ENCODE measurements at places on chromosomes 1 and 21.
A peak's percentile ranks its signal among the peaks of the same experiment; 100 is the strongest.

- peak; percentile 37 for DNase-seq
Observed at GRCh38 chr1:169133801-169134502, 27.5 kb downstream of the ATP1B1 start.

- no peak for DNase-seq
Observed at GRCh38 chr1:221376286-221376685, 365.6 kb downstream of the DUSP10 start.

- DNase-seq, result peak; percentile 97
Observed at GRCh38 chr1:8985915-8986813, 40.1 kb downstream of the SLC2A7 start.

DNA sequence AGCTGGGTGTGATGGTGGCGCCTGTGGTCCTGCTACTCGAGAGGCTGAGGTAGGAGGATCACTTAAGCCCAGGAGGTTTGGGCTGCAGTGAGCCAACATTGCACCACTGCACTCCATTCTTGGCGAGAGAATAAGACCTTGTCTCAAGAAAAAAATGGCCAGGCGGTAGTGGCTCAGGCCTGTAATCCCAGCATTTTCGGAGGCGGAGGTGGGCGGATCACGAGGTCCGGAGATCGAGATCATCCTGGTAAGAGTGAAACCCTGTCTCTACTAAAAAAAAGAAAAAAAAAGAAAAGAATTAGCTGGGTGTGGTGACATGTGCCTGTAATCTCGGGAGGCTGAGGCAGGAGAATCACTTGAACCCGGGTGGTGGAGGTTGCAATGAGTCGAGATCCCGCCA lies 11.3 kb downstream of the ATAD3B start:
- DNase-seq, result no peak

DNA sequence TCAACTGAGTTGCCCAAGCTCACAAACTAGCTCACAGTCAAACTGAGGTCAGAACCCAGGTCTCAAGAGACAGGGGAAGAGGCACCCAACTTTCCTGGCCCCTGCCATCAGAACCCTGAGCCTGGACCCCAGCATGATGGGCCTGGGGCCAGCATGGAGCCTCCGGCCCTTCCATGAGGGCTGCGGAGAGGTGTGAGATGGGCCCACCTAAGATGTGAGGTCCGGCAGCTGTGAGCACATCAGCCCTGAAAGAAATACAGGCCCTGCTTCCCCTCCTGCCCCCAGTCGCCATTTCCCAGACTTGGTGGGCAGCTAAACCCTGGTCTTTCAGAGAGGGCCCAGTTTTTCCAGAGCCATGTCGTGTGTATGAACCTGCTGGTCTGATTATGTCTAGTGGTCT lies 30.6 kb downstream of the QSOX1 start:
- no peak for DNase-seq

- DNase-seq, result no peak
Observed at GRCh38 chr1:229161740-229162139, 109.2 kb upstream of the RAB4A start.

DNA sequence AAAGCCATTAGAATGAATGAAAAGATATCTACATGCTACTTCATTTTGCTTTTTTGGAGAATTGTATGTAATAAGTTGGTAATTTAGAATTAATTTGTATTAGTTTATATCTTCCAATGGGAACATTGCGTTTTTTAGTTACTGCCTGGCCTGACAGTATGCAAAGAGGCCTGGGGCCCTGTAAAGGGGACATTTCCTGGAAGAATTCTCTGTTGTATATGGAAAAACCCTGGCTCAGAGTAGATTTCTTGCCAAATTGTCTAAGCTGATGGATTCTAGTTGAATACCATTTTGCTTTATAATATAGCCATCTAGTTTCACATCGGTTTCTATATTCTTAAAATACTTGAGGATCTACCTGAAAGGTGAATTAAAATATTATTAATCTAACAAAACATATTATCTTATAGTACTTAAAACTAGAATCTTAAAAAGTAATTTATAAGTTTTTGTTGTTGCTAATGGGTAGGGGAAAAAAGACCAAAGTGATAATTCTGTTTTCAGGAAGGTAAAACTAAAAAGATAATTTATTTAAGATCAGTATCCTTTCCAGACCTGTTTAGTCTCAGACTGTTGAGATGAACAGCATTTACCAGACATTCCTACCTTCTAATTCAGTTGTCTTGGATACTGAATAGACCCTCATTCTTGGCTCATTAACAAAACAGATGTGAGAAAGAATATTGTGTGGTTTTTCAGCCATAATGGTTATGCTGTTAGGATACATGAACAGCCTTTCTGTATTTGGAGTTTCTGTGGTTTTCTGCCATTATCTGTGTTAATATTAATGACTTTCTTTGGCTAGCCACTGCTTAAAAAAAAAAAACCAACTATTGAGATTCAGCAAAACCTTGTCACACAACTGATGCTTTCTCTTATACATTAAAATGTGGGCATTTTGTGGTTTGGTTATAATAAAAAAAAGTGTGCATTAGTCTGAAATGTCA lies 4.8 kb downstream of the AGO3 start:
- DNase-seq, result peak; percentile 35

DNA sequence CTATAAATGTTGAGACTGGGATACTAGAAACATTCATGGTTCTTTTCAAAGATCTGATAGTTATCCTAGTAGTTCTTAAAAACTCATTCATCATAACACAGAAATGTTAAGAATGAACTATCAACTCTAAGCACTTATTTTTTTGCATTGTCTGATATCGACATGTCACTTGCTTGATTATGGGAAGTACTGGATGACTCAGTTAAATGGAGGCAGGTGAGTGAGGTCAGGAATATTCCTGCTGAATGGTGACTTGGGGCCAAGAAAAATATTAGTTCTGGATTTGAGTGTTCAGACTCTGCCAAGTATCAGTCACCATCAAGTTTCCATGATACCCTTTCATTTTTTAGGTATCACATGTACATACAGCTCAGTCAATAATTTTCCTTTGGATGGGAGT lies 63.6 kb downstream of the NEK7 start:
- peak; percentile 96 for DNase-seq

- peak; percentile 81 for DNase-seq
Observed at GRCh38 chr1:23097316-23097715, 71.3 kb downstream of the LUZP1 start.

DNA sequence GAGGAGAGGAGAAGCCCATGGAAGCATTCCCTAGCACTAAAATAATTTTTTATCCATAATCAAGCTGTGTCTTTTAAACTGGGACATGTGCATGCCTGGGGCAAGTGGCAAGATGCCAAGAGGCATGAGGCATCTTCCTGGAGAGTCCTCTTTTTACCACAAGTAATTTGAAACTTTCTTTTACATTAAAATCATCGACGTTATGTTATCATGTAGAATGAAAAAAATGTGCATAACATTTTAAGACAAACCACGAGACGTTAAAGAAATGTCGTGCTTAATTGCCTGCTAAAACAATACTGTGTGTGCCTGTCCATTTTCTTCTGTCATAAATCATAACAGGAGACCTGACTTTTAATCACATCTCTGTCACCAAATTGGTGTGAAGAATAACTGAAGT lies 1.5 kb downstream of the STYXL2 start:
- peak; percentile 89 for DNase-seq

GRCh38 chr1:217465102-217465501 lies 165.8 kb downstream of the GPATCH2 start:
- DNase-seq, result no peak

GRCh38 chr1:159144571-159144970 lies 26.8 kb upstream of the CADM3 start:
- DNase-seq, result no peak

DNA sequence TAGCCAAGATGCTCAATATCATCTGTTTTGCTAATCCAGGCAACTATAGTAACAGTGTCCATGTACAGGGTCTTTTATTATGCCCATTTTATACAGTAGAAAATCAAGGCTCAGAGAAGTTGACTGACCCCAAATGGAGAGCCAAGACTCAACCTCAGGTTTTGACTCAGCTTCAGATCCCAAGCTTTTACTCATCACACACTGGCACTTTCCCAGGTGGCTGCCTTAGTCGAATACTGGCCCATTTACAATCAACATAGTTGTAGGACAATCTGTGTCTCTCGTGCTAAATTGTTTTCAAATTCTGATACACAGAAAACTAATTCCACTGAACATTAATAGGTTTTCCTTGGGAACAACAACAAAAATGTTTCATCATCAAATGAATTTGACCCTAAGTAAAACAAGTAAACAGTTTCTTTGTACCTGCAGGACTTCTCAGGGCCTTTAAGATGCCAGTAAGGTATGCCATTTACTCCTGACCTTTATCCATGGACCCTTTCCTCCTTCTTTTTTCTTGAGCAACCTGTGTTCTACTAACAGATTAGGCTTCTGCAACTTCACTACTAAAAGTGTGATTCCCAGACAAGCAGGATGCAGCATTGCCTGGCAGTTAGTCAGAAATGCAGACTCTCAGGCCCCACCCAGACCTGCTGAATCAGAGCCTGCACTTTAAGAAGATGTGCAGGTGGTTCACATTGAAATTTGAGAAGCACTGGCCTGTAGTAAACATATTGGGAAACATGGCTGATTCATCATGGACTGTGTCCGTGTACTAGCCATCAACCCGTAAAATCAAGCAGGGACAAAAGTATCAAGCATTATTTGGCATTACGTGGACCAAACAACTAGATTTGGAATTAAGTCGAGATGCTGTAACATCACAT lies 128.8 kb downstream of the RRAGC start:
- peak; percentile 26 for DNase-seq

DNA sequence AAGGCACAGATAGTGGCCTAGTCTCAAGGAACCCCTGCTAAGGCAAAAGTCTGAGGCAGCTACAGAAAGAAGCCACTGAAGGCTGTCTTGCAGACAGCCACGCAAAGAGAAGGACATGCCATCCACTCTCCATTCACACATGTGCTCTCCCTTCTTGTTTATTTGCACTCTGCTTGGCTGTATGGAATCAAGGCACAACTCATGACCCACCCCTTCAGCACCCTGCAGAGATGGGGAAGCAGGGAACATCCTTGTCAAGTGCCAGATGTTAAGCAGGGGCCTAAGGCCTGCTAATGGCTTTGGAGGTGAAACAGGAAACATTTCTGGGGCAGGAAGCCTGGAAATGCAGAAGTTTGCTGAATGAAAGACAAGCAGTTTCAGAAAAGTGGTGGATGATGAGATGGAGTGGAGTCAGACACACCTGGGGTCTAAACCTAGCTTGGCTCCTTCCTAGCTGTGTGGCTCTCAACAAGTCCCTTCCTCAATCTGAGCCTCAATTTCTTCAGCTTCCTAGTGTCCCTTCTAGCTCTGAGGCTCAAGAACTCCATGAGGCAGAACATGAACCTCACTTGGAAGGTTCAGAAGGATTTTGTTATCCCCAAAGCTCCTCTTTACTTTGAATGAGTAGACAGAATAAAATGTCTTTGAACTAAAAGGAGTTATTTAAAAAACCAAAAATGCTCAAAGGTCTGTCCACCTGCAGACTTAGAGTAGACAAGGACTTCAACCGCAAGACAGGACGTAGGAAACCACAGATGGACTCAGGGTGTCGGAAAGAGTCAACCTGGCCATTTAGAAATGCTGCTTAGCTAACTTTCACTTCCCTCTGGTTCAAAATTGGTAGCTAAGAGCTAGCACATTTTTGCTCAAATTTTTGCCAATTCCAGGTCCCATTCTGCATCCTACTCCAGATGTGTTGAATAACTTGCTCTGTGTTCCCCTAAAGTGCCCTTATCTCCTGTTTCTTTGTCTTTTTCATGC lies 283.1 kb downstream of the PLPP3 start:
- DNase-seq, result no peak

- no peak for DNase-seq
Observed at GRCh38 chr1:5297886-5298239, 643.5 kb downstream of the AJAP1 start.

DNA sequence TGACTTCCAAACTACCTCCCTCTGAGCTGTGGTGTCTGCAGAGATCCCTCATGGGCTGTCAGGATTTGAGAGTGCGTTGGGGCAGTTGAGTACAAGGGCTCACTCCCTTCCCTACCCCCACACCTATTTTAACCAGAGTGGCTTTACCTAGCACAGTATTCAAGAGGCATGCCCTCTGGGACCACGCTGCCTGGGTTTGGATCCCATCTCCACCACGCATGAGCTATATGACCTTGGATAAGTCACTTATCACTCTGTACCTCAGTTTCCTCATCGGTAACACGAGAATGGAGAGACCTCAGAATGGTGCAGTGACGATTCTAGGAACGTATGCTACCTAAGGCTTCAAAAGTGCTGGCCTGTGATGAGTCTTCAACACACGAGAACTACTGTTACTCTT lies 147.3 kb upstream of the WNT4 start:
- no peak for DNase-seq

GRCh38 chr1:17923666-17924065 lies 168.5 kb downstream of the ACTL8 start:
- no peak for DNase-seq

DNA sequence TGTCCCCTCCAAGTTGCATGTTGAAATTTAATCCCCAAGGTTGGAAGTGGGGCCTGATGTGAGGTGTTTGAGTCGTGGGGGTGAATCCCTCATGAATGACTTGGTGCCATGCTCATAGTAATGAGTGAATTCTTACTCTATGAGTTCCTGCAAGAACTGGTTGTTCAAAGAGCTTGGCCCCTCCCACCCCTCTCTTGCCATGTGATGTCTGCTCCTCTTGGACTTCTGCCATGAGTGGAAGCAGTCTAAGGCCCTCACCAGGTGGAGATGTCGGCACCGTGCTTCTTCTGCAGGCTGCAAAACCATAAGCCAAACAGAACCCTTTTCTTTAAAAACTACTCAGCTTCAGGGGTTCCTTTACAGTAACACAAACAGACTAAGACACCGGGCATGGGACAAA lies 14.3 kb downstream of the G0S2 start:
- DNase-seq, result no peak

DNA sequence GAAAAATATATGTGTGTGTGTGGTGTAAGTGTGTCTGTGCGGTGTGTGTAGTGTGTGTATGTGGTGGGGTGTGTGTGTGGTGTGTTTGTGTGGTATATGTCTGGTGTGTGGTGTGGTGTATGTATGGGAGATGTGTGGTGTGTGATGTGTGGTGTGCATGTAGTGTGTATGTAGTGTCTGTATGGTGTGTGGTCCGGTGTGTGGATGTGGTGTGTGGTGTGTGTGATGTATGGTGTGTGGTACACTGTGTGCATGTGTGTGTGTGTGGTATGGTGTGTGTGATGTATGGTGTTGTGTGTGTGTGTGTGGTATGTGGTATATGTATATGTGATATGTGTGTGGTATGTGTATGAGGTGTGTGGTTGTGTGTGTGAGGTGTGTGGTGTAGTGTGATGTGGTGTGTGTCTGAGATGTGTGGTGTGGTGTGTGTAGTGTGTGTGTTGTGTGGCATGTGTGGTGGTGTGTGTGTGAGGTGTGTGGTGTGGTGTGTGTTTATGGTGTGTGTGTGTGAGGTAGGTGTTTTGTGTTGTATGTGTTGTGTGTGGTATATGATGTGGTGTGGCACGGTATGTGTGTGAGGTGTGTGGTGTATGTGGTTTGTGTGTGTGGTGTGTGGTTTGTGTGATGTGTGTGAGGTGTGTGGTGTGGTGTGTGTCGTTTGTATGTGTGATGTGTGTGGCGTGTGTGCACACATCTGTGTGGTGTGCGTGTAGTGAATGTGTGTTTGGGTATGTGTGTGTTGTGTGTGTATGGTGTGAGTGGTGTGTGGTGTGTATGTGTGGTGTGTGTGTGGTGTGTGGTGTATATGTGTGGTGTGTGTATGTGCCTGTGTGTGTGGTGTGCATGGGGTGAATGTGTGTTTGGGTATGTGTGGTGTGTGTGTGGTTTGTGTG lies 35.3 kb upstream of the ABCG1 start:
- DNase-seq, result no peak

GRCh38 chr1:97013136-97013535 lies 291.6 kb downstream of the PTBP2 start:
- no peak for DNase-seq
